ENCODE measurements at places on chromosomes 3 and 15. TPM values are rescaled to one million over a fixed set of nuclear protein-coding genes. Genes with fewer than 3 reads are reported as not detected.

Gene TRAIP
- total RNA-seq: 3.0 TPM

Gene WDR49
- total RNA-seq: not detected

Gene GABRA5
- not detected for total RNA-seq

Gene TRPM1
- total RNA-seq: 0.08 TPM

Gene ADCY5
- total RNA-seq: 0.16 TPM

Gene ASB14
- not detected for total RNA-seq

Gene TUSC7
- not detected for total RNA-seq

Gene SCG5
- 0.87 TPM for total RNA-seq

Gene BUB1B
- total RNA-seq: 91.0 TPM

Gene ITIH1
- total RNA-seq: not detected

Gene MESP2
- total RNA-seq: not detected

Gene TIGIT
- total RNA-seq: not detected

Gene ZMAT3
- total RNA-seq: 8.4 TPM

Gene TGFBR2
- total RNA-seq: 30.6 TPM

Gene GUCA1C
- total RNA-seq: not detected

Gene NMB
- total RNA-seq: 1.7 TPM

Gene OCA2
- total RNA-seq: not detected

Gene NCKIPSD
- 10.2 TPM for total RNA-seq

Gene KCNMB3
- 0.13 TPM for total RNA-seq

Gene DCLK3
- not detected for total RNA-seq
